Foreskin keratinocyte (primary cell): ENCODE measurements at places on chromosomes 3 and 15. TPM values are rescaled to one million over a fixed set of nuclear protein-coding genes. Genes with fewer than 3 reads are reported as not detected.

Gene COL6A5
- total RNA-seq: not detected in 2 replicates

Gene CHRM5
- not detected in 2 replicates for total RNA-seq

Gene RAB27A
- 8.8 and 11.0 TPM in 2 replicates for total RNA-seq

Gene WDR49
- not detected in 2 replicates for total RNA-seq

Gene CNTN4
- total RNA-seq: not detected in 2 replicates

Gene POPDC2
- 0.34 and 0.39 TPM in 2 replicates for total RNA-seq

Gene PSTPIP1
- 6.6 and 7.1 TPM in 2 replicates for total RNA-seq

Gene SLC9C1
- not detected in 2 replicates for total RNA-seq

Gene GRAMD2A
- total RNA-seq: 2.3 and 3.7 TPM in 2 replicates

Gene APOD
- not detected in 2 replicates for total RNA-seq

Gene KCNMB3
- 0.42 and 0.54 TPM in 2 replicates for total RNA-seq

Gene TMCO5A
- not detected in 2 replicates for total RNA-seq

Gene EPHB1
- 0.07 and 0.17 TPM in 2 replicates for total RNA-seq

Gene SENP8
- 2.8 and 3.7 TPM in 2 replicates for total RNA-seq

Gene ARPIN
- 10.8 and 12.5 TPM in 2 replicates for total RNA-seq

Gene CAND2
- 1.5 and 1.9 TPM in 2 replicates for total RNA-seq

Gene TMEM115
- 34.7 and 35.6 TPM in 2 replicates for total RNA-seq

Gene SIDT1
- total RNA-seq: 0.03 and 0.11 TPM in 2 replicates

Gene PPM1L
- total RNA-seq: 0.44 and 0.74 TPM in 2 replicates

Gene GPR171
- not detected in 2 replicates for total RNA-seq

Gene ARGFX
- not detected in 2 replicates for total RNA-seq

Gene FRMD4B
- 61.3 and 66.8 TPM in 2 replicates for total RNA-seq

Gene PIGBOS1
- total RNA-seq: 8.7 TPM in 2 replicates

Gene SHC4
- total RNA-seq: 0.65 and 0.78 TPM in 2 replicates

Gene CHST14
- total RNA-seq: 5.5 and 6.2 TPM in 2 replicates

Gene ALDH1A2
- 1.7 and 1.9 TPM in 2 replicates for total RNA-seq

Gene TNNC1
- total RNA-seq: not detected in 2 replicates

Gene TRIM71
- not detected in 2 replicates for total RNA-seq

Gene CYP1A2
- total RNA-seq: 0.04 TPM in 1 of 2 replicates, not detected in the other

Gene LHFPL4
- total RNA-seq: not detected in 2 replicates

Gene SLC15A2
- 1.0 and 1.5 TPM in 2 replicates for total RNA-seq

Gene ZNF385D
- 1.6 and 1.7 TPM in 2 replicates for total RNA-seq

Gene IL17RB
- total RNA-seq: not detected in 2 replicates

Gene KCNAB1
- 0.49 and 0.51 TPM in 2 replicates for total RNA-seq

Gene TM6SF1
- total RNA-seq: 0.24 TPM in 1 of 2 replicates, not detected in the other

Gene MKRN2OS
- 3.1 and 3.9 TPM in 2 replicates for total RNA-seq

Gene TICRR
- total RNA-seq: 14.9 and 15.9 TPM in 2 replicates

Gene TRAIP
- 13.9 and 14.8 TPM in 2 replicates for total RNA-seq

Gene SCN11A
- total RNA-seq: not detected in 2 replicates

Gene OR5K2
- total RNA-seq: not detected in 2 replicates

Gene GOLGA8J
- 0.07 TPM in 1 of 2 replicates, not detected in the other for total RNA-seq

Gene SELENOT
- 115 and 121 TPM in 2 replicates for total RNA-seq

Gene HOMER2
- total RNA-seq: 12.8 and 14.8 TPM in 2 replicates

Gene MOBP
- total RNA-seq: not detected in 2 replicates

Gene IL16
- 0.07 TPM in 1 of 2 replicates, not detected in the other for total RNA-seq

Gene SLCO2A1
- total RNA-seq: 0.11 and 0.95 TPM in 2 replicates

Gene ZNF717
- total RNA-seq: 10.3 and 10.4 TPM in 2 replicates
